ENCODE measurements at places on chromosomes 5 and 9. TPM values are rescaled to one million over a fixed set of nuclear protein-coding genes. Genes with fewer than 3 reads are reported as not detected.

PAPPA gene
- 11.0 TPM for total RNA-seq

- no peak overlapping the region for H3K27ac ChIP-seq
- peaks cover 13% of the 10 kb centered on the region for H3K27me3 ChIP-seq
- H3K4me3 ChIP-seq = no peak overlapping the region
- DNase-seq = no peak
- no peaks in the 10 kb centered on the region for H3K36me3 ChIP-seq
Measured at GRCh38 chr5:87791869-87792268, 379.1 kb upstream of the CCNH start.

ABCA1 gene
- 16.2 TPM for total RNA-seq

DMRTA1 gene
- 1.2 TPM for total RNA-seq
